ENCODE measurements at places on chromosomes 16 and 17. TPM values are rescaled to one million over a fixed set of nuclear protein-coding genes. Genes with fewer than 3 reads are reported as not detected.

DNA sequence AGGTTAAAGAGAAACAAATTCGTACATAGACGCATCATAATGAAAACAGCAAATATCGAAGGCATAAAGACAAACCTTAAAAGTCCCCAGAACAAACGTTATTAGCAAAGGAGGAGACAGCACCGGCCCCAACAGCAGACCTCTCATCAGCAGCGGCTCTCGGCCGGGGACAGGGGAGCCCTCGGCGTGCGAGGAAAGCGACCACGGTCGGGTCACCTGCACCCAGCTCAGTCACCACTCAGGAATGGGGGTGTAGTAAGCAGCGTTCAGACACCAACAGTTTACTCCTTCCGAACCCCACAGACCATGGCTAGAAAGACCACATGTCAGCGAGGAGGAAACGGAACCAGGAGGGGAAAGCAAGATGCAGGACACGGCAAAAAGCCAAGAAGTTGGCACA is 109.3 kb upstream of the CHMP6 start:
- DNase-seq = no peak
- H3K27ac ChIP-seq = no peak overlapping the region
- H3K4me3 ChIP-seq = no peak overlapping the region

The CDH5 gene
- 2.4 TPM for polyA plus RNA-seq

The SCGB1C2 gene
- polyA plus RNA-seq = not detected

The CA7 gene
- polyA plus RNA-seq = not detected

DNA sequence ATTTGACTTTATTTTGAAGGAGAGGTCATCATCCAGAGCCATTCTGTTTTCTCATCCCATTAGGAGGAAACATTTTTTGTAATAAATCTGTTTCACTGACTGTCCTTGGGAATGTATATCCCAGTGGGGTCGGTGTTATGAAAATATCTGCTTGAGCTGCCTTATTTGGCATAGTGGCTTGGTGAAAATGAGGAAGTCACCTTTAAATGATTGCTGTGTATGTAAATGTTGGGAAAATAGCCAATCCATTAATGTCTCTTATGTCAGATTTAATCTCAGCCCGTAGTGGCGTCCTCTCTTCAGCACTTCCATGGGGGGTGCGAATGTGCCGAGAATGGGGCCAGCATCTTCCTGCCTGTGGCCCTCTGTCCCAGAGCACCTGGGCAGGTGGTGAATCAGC is 57.6 kb downstream of the BANP start:
- peaks cover 6% of the 10 kb centered on the region for H3K4me1 ChIP-seq
- DNase-seq = no peak
- no peak overlapping the region for H3K27ac ChIP-seq
- peaks cover 15% of the 10 kb centered on the region for H3K36me3 ChIP-seq

DNA sequence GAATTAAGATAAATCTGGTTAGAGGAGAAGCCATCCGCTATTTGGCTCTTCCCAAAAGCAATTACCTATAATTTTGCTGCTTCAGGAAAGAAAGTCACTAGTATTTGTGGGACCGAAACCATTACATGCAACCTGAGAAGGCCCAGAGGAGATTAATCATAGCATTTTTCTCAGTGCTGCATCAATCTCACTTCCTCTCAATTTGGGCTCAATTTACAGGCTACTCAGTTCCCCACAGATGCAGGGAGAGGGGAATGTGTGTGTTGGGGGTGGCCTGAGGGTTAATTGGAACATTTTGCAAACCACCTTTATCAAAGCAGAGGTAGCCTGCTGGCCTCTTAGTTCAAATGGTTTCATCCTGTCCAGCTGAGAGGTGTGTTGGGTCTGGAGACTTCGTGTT is 394.7 kb upstream of the ASIC2 start:
- H3K4me3 ChIP-seq = no peak overlapping the region
- no peaks in the 10 kb centered on the region for H3K36me3 ChIP-seq
- H3K27me3 ChIP-seq = peaks cover 21% of the 10 kb centered on the region
- H3K4me1 ChIP-seq = no peaks in the 10 kb centered on the region
- no peak overlapping the region for H3K27ac ChIP-seq

GRCh38 chr17:57569853-57570252 is 175.2 kb downstream of the CCDC182 start:
- no peak overlapping the region for H3K4me3 ChIP-seq
- H3K27ac ChIP-seq = no peak overlapping the region
- H3K4me1 ChIP-seq = peaks cover 31% of the 10 kb centered on the region
- no peak for DNase-seq
- no peaks in the 10 kb centered on the region for H3K36me3 ChIP-seq

The TBC1D3E gene
- not detected for polyA plus RNA-seq

- H3K27ac ChIP-seq = no peak overlapping the region
- H3K4me1 ChIP-seq = peaks cover 17% of the 10 kb centered on the region
- no peaks in the 10 kb centered on the region for H3K27me3 ChIP-seq
Observed at GRCh38 chr17:43579566-43580140, 33.5 kb upstream of the ETV4 start.

The OR4D2 gene
- polyA plus RNA-seq = not detected

DNA sequence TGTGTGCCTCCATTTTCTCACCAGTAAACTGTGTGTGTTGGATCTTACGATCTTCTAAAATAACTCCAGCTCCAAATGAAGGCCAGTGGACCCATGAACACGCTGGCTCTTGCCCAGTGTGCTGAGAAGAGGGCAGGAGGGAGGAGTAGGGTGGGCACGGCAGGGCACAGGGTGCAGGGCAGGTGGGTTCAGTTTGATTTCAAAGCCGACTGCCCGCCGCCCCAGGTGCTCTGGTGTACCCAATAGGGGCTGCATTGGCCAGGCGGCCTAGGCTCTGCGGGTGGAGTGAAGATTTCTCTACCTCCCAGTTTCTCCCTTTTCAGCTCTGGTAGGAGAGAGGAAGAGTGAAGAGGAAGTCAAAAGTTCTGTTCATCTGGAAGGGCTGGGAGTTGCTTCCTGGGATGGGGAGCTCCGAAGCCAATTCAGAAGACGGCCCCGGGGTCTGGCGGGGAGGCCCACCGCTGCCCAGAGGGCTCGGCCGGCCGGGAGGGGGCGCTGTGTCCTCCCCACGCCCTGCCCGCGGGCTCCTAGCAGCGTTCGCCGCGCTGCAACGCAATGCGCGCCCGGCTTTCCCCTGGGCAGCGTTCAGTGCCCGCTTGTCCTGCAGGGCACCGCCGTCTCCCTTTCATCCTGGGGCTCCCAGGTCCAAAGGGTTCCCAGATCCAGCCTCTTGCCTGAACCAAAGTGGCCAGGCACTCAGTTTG is 1.1 kb upstream of the CRHR1 start:
- DNase-seq = no peak
- H3K36me3 ChIP-seq = no peaks in the 10 kb centered on the region
- H3K4me3 ChIP-seq = no peak overlapping the region
- H3K4me1 ChIP-seq = peaks cover 25% of the 10 kb centered on the region
- H3K27ac ChIP-seq = no peak overlapping the region

GRCh38 chr16:46811682-46812081 is 19.3 kb downstream of the C16orf87 start:
- no peaks in the 10 kb centered on the region for H3K36me3 ChIP-seq
- H3K4me3 ChIP-seq = no peak overlapping the region
- DNase-seq = no peak
- peaks cover 9% of the 10 kb centered on the region for H3K4me1 ChIP-seq
- H3K27me3 ChIP-seq = no peaks in the 10 kb centered on the region

GRCh38 chr17:77164483-77165091 is 23.8 kb downstream of the SEC14L1 start:
- H3K4me3 ChIP-seq = no peak overlapping the region
- DNase-seq = no peak
- H3K27ac ChIP-seq = peak overlapping the region; percentile 3
- H3K27me3 ChIP-seq = no peaks in the 10 kb centered on the region
- H3K36me3 ChIP-seq = peaks cover 6% of the 10 kb centered on the region

DNA sequence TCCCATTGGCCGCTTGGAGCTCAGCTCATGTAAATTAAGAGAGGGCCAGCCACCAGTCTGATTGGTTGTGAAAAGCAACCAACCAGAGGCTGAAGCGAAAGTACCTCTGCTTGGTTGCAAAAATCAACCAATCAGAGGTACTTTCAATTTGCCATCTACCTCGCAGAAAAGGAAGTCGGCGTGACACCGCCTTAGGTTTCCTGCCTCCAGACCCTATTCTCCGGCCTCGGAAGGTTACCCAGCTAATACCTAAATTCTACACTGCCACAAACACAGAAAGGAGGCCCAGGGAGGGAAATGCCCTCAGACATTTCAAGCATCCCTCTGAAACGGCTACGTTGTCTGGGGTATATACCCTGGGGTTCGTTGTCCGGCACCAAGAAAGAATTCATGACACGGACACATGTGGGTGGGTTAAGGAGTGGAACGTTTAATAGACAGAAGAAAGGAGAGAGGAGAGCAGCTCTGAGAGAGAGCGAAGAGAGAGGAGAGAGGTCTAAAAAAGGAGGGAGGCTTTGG is 481.3 kb downstream of the TMEM114 start:
- no peak overlapping the region for H3K27ac ChIP-seq
- H3K4me3 ChIP-seq = no peak overlapping the region
- H3K4me1 ChIP-seq = no peaks in the 10 kb centered on the region
- no peak for DNase-seq
- no peaks in the 10 kb centered on the region for H3K36me3 ChIP-seq

DNA sequence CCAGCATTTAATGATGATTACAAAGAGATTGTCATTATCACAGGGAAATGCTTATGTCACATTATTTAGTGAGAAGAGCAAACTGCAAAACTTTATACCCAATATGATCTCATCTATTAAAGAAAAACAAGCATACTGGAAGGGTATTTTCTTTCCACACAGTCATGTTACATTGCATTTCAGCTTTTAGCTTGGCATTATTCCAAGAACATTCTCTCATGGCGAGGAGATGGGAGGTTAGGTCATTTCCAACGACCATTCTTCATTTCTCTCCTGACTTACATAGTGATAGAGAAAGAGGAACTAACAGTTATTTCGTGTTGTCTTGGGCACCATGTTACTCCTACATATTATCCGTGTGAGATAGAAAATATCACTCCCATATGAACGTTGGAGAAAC is 309.4 kb upstream of the XYLT1 start:
- no peaks in the 10 kb centered on the region for H3K4me1 ChIP-seq
- peaks cover 24% of the 10 kb centered on the region for H3K27me3 ChIP-seq
- H3K27ac ChIP-seq = no peak overlapping the region
- H3K36me3 ChIP-seq = no peaks in the 10 kb centered on the region
- peak; percentile 28 for DNase-seq

DNA sequence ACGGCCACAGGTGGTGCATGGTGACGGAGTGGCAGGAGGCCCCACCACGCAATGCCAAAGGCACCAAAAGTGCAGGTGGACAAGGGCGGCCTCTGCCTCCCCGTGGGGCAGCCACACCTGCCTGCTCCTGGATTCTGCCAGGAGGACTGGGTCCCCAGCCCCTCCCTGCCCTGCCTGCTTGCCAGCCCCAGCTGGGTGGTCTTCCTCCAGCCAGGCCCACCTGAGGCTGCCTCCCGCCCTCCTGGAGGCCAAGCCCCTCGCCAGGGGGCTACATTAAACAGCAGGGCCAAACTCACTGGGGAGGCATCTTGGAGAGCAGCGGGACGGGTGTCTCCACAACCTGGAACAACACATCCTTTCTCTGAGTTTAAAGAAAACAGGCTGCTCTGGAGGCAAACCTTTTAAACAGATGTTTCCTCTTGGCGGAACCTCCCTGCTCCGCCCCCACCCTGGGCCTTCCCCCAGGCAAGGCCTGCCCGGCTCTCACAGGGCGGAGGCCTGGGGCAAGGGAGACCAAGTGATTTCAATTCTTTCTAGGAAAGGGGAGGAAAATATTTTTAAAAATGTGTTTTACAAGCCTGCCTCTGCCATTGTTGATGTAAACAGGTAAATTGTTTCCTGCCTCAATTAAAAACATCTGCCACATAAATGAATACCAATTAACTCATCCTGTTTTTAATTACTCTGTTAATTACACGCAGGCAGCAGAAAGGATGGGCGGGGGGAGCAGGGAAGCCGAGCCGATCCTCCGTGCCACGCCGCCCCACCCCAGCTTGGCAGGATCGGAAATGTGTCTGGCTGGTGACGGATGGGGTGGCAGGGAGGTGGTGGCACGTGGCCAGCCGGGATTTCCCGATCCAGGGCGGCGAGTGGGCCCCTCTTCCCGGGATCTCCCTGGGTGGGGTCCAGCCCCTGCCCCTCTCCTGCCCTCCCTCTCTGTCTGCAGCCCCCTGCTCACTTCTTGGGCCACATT is 54.4 kb upstream of the PABPN1L start:
- DNase-seq = peak; percentile 58
- peaks cover 54% of the 10 kb centered on the region for H3K4me1 ChIP-seq
- no peaks in the 10 kb centered on the region for H3K27me3 ChIP-seq
- no peak overlapping the region for H3K4me3 ChIP-seq

The SLC5A2 gene
- 0.62 TPM for polyA plus RNA-seq

DNA sequence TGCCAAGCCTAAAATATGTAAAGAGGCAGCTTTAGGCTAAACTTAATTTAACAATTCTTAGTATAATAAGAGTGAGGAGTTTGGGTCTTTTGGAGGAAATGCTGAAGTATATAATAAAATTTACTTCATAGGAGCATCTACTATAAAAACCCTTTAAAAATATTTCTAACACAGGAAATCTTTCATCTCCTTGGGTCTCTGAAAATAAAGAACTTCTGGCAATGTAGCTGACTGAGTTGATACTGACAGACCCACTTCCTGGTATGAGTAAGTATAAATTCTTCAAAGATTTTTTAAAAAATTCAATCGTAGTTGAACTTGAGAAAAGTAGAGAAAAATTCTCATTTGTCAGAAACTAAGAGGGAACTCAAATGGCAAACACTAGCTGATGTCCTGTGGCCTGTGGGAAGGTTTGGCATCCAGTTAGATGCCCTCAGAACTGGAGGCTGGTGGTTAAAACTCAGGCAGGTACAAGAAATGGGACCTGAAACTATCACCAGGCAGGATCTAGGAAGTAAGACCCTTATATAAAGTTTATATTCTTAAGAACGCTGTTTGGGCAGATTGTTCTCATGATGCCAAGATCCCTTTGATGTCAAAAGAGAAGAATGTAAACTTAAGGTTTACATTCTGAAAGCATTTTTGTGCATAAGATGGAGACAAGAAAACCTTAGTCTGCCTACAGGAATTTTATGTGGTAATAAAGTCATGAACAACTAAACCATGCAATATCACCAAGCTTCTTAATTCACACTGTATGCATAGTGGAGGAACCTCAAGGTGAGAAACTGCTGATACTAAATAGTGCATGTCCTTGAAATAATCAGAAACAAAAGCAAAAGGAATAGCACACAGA is 6.2 kb downstream of the KRTAP4-6 start:
- H3K36me3 ChIP-seq = no peaks in the 10 kb centered on the region
- H3K27ac ChIP-seq = no peak overlapping the region
- H3K27me3 ChIP-seq = no peaks in the 10 kb centered on the region

- H3K4me3 ChIP-seq = no peak overlapping the region
- no peaks in the 10 kb centered on the region for H3K27me3 ChIP-seq
- no peaks in the 10 kb centered on the region for H3K4me1 ChIP-seq
- DNase-seq = peak; percentile 31
- no peak overlapping the region for H3K27ac ChIP-seq
- H3K36me3 ChIP-seq = no peaks in the 10 kb centered on the region
Observed at GRCh38 chr16:50509521-50510341, 38.5 kb upstream of the NKD1 start.

GRCh38 chr17:56142781-56143180 is 10.5 kb upstream of the ANKFN1 start:
- H3K4me3 ChIP-seq = no peak overlapping the region
- no peak overlapping the region for H3K27ac ChIP-seq
- no peaks in the 10 kb centered on the region for H3K27me3 ChIP-seq
- H3K36me3 ChIP-seq = no peaks in the 10 kb centered on the region
- DNase-seq = no peak
- H3K4me1 ChIP-seq = no peaks in the 10 kb centered on the region

GRCh38 chr17:80413771-80414507 is 1.0 kb upstream of the ENDOV start:
- peaks cover 21% of the 10 kb centered on the region for H3K36me3 ChIP-seq
- H3K4me3 ChIP-seq = peak overlapping the region; percentile 100
- peaks cover 43% of the 10 kb centered on the region for H3K4me1 ChIP-seq
- H3K27me3 ChIP-seq = no peaks in the 10 kb centered on the region
- DNase-seq = peak; percentile 37
- H3K27ac ChIP-seq = peak overlapping the region; percentile 99

All from stomach (tissue), 19 donors.